Stimulated activated CD4-positive, alpha-beta T cell treated with anti-CD3 and anti-CD28 coated beads, TNF-alpha, amount 100 ng/mL, for 1 hour (primary cell): ENCODE measurements at places on chromosomes 2 and 18.

DNA sequence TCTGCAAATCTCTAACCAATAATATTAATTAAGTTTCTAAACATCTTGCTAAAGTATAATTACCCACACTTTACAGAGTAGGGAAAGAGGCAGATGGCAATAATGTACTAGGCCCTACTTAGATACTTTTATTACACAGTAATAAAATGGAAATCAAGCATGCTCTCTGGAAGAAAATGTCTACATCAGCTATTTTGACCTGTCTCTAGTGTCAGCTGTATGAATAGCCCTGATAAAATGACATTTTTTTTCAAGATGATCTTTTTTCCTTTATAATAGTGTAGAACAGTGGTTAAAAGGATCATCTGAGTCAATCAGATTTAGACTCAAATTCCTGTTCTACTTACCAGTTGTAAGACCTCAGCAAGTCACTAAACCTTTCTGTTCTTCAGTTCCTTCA lies 397.3 kb downstream of the GRB14 start:
- DNase-seq = no peak

DNA sequence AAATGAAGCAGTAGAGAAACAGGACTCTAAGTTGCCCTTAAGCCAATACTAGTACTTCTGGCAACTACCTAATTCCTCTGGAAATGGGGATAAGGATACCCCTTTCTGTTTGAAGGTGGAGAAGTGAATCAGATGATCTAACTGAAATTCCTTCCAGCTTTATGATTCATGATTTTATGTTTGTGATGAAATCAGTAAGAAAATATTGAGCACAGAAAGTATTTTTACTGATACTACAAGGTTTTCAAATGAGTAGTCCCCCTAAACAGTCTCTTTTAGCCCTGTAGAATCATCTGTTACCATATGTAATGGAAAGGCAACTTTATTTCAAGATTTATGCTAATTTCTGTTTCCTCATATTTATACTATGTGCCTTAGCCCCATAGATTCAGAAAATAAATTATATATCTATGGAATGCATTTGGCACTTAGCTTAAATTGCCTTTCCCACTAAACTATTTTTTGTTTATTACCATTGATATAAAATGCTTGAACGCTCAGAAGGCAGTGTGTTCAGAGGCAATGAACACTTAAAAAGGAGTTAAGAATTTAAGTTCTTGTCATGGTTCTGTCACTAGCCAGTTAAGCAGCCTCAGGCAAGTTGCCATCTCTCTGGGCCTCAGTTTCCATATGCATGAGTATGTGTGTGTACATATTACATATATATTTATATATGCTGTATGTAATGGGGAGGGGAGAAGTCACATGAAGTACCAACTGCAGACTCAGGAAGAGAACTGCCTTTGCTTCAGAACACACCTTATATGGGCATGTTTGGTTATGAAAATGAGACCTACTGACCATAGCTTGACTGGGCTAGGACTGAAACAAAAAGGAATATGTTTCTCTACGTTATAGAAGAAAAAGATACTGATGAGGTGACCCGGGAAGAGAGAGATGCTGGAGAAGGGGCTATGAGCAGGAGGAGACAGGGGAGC lies 97.7 kb downstream of the CDC42EP3 start:
- DNase-seq = no peak

GRCh38 chr2:227339098-227339599 lies 14.1 kb downstream of the MFF start:
- DNase-seq = no peak

DNA sequence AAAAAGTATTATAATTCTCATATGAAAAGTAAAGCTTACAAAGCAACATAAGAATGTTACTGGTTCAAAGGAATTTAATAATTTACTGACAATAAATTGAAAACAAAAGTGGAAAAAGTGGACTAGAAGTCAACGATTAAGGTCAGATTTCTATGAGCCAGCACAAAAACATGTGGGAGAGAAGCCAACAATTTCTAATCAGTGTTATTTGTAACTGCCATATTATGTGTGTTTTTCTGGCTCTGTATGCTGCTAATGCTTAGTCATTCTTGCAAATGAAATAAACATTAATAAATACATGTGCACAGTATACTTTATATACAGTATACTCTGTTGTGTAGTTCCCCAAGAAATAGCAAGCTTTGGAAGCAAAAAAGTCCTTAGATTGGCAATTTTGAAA lies 301.3 kb upstream of the RGPD4 start:
- DNase-seq = no peak

DNA sequence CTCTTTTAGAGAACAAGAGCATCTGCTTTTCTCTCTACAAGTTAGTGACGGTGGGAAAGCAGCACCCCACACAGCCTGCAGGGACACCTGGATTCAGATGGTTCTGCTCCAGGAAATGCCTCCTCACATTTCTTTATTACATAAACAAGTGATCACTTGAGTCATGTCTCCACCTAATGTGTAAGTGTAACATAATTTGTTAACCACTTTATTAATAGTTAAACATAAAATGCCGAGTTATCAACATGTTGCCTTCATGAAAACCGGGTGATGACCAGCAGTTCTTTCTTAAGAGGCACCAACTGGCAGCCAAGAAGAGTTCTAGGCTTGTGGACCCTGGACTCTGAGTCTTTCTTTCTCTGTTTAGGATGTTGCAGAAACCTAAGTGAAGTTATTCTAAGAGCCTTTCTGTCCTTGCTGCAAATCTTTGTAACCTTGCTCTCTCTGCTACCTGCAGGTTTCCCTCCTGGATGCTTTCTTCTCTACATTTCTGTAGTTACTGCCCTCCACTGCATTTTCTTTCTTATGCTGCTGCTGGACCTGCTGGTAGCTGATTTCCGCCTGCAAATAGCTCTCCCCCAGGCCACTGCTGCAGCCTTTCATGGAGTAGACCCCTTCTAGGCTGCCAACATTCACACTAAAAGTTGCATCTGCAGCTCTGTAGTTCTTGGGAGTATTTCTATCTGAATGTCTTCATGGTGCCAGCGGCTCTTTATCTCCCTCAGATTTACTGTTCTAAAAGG lies 24.3 kb downstream of the UPP2 start:
- DNase-seq = no peak

DNA sequence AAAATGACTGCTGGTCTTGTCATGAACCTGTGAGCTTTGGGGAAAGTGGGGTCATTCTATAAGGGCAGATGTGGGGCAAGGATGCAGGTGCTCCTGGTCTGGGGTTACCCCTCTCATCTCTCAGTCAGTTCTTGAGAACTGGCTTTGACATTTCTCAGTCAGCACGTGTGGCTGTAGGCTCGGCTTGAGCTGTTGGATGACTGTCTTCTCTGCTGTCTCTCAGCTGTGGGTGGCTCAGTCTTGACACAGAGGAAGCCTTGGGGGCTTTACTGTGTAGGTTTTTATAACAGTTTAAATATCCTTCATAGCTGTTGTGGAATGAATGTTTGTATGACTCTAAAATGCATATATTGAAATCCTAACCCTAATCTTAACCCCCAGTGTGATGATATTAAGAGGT lies 296.4 kb upstream of the CELF4 start:
- DNase-seq = no peak

GRCh38 chr2:153403940-153404339 lies 74.6 kb downstream of the RPRM start:
- no peak for DNase-seq
